Lung microvascular endothelial cell (primary cell): ENCODE measurements at places on chromosomes 11 and 22. TPM values are rescaled to one million over a fixed set of nuclear protein-coding genes. Genes with fewer than 3 reads are reported as not detected.

The GSTP1 gene
- 638 and 947 TPM in 2 replicates for total RNA-seq

The SAA2 gene
- total RNA-seq: not detected in 2 replicates

The INS gene
- not detected in 2 replicates for total RNA-seq

The LRRC56 gene
- total RNA-seq: 0.22 and 0.60 TPM in 2 replicates

The XPNPEP3 gene
- total RNA-seq: 4.2 and 5.0 TPM in 2 replicates

The NAV2 gene
- 1.8 and 4.4 TPM in 2 replicates for total RNA-seq

The ADORA2A gene
- 3.8 and 7.0 TPM in 2 replicates for total RNA-seq

The OR6Q1 gene
- not detected in 2 replicates for total RNA-seq

The KAT5 gene
- 33.6 and 49.2 TPM in 2 replicates for total RNA-seq

The DDIAS gene
- total RNA-seq: 1.8 and 3.5 TPM in 2 replicates

The USH1C gene
- total RNA-seq: not detected in 2 replicates

The FAM180B gene
- not detected in 2 replicates for total RNA-seq

The NRIP3 gene
- total RNA-seq: 0.20 and 1.5 TPM in 2 replicates

The KCNK7 gene
- under 0.01 and 0.20 TPM in 2 replicates for total RNA-seq

The OR10D3 gene
- total RNA-seq: not detected in 2 replicates

The ALDH3B2 gene
- not detected in 2 replicates for total RNA-seq

The C11orf91 gene
- under 0.01 TPM in 1 of 2 replicates, not detected in the other for total RNA-seq

The SBF1 gene
- 19.8 and 35.3 TPM in 2 replicates for total RNA-seq

The ANO1 gene
- 0.44 TPM in 1 of 2 replicates, not detected in the other for total RNA-seq

The TMEM132A gene
- total RNA-seq: 49.7 and 56.2 TPM in 2 replicates

The HORMAD2 gene
- total RNA-seq: not detected in 2 replicates

The CD6 gene
- total RNA-seq: not detected in 2 replicates

The MCAM gene
- 48.4 and 268 TPM in 2 replicates for total RNA-seq

The B4GALNT4 gene
- 0.20 and 0.65 TPM in 2 replicates for total RNA-seq

The SEC14L3 gene
- not detected in 2 replicates for total RNA-seq
